Activated CD4-positive, alpha-beta T cell treated with anti-CD3 and anti-CD28 coated beads for 36 hours (primary cell): ENCODE measurements at places on chromosomes 1 and 21. TPM values are rescaled to one million over a fixed set of nuclear protein-coding genes. Genes with fewer than 3 reads are reported as not detected.

Gene FYB2
- total RNA-seq: not detected

Gene GCSAML
- 0.09 TPM for total RNA-seq

Gene AUNIP
- total RNA-seq: 12.9 TPM

Gene RAP1GAP
- total RNA-seq: 2.1 TPM

Gene LEFTY2
- not detected for total RNA-seq

Gene RHOU
- total RNA-seq: 1.2 TPM

Gene SLAMF8
- 0.39 TPM for total RNA-seq

Gene HSD3B1
- not detected for total RNA-seq

Gene FCRL6
- not detected for total RNA-seq

Gene FGGY
- 8.1 TPM for total RNA-seq

Gene PFKL
- 202 TPM for total RNA-seq

Gene OR2T35
- total RNA-seq: not detected
